HepG2 (cell line): ENCODE measurements at places on chromosomes 3 and 15. TPM values are rescaled to one million over a fixed set of nuclear protein-coding genes. Genes with fewer than 3 reads are reported as not detected.

- DNase-seq: no peak
These were observed 31.0 kb downstream of the MITF start for GRCh38 chr3:69770219-69770618.

DNA sequence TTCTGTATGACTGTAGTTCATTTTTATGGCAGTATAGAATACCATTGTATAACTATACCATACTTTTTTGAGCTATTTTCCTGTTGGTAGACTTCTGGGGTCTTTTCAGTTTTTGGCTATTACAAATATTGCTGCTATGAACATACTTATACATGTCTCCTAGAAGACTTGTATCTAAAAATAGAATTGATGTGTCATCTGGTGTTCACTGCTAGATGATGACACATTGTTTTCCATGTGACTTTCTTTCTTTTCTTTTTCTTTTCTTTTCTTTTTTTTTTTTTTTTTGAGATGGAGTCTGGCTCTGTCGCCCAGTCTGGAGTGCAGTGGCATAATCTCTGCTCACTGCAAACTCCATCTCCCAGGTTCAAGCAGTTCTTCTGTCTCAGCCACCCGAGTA, 69.8 kb downstream of the SH3GL3 start:
- DNase-seq: no peak

DNA sequence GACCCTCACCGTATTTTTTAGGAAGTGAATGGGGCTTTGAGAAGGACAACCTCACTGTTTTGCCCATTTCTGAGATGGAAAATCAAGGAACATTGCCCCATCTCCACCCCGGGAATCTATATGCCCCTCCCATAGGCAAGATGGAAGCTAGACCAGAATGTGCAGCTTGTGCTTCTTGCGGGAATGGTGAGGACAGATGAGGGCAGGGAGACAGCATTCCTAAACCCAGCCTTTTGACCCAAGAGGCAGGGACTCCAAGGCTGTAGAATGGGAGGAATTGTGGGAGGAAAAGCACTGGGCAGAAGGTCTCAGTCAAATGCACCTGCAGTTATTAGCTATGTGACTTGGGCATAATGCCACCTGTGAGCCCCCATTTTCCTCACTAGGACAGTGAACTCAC, 66.9 kb downstream of the SMAD3 start:
- DNase-seq: no peak

DNA sequence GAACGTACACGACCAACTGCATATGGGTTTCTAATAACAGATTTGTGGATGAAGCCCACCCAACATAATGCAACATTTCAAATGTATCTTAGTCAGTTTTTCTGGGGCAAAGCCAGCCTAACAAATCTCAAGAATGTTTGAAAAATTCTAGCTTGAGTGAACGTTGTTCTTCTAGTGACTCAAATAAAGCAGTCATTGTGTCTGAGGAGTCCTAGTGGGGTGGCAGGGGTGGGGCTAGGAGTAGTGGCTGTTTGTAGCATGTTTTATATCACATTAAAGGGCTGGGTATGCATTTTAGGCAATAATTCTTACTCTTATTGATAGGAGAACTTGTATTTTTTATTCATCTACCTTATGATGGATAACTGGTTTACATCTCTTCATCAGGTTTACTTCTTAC, 6.0 kb downstream of the B3GNT5 start:
- no peak for DNase-seq

GPR62 gene
- total RNA-seq: not detected in 2 replicates
